ENCODE measurements at places on chromosomes 7 and 10. TPM values are rescaled to one million over a fixed set of nuclear protein-coding genes. Genes with fewer than 3 reads are reported as not detected.

MMP21 gene
- not detected for polyA plus RNA-seq

STEAP1B gene
- polyA plus RNA-seq = not detected

GPR141 gene
- polyA plus RNA-seq = not detected

TAX1BP1 gene
- polyA plus RNA-seq = 112 TPM

PAPOLB gene
- not detected for polyA plus RNA-seq

OLAH gene
- not detected for polyA plus RNA-seq

AMZ1 gene
- 0.43 TPM for polyA plus RNA-seq

PRLHR gene
- not detected for polyA plus RNA-seq

CYP3A4 gene
- polyA plus RNA-seq = not detected

RAMP3 gene
- polyA plus RNA-seq = not detected

NACAD gene
- polyA plus RNA-seq = not detected

CRPPA gene
- polyA plus RNA-seq = 0.12 TPM

SUFU gene
- 5.0 TPM for polyA plus RNA-seq

FGL2 gene
- 6.2 TPM for polyA plus RNA-seq

PSD gene
- polyA plus RNA-seq = 1.4 TPM

NRBF2 gene
- 30.5 TPM for polyA plus RNA-seq

GATA3 gene
- polyA plus RNA-seq = 37.8 TPM

AMPH gene
- 0.11 TPM for polyA plus RNA-seq

NDUFA5 gene
- 72.8 TPM for polyA plus RNA-seq

ASZ1 gene
- not detected for polyA plus RNA-seq

WDR86 gene
- 0.31 TPM for polyA plus RNA-seq

EFCAB10 gene
- not detected for polyA plus RNA-seq

BLVRA gene
- polyA plus RNA-seq = 40.8 TPM

HSPB1 gene
- polyA plus RNA-seq = 81.2 TPM

BAG3 gene
- polyA plus RNA-seq = 8.7 TPM

OR6B1 gene
- not detected for polyA plus RNA-seq

HKDC1 gene
- polyA plus RNA-seq = 6.2 TPM

ZP3 gene
- polyA plus RNA-seq = 4.4 TPM

SPDYE2 gene
- 0.19 TPM for polyA plus RNA-seq

FANK1 gene
- polyA plus RNA-seq = 36.1 TPM

DTX2 gene
- polyA plus RNA-seq = 10.7 TPM

HOXA4 gene
- polyA plus RNA-seq = not detected

RSPH10B2 gene
- polyA plus RNA-seq = not detected

TMEM139 gene
- polyA plus RNA-seq = 1.3 TPM

WDFY4 gene
- 0.15 TPM for polyA plus RNA-seq

C10orf105 gene
- polyA plus RNA-seq = not detected

ELFN1 gene
- not detected for polyA plus RNA-seq

LRRD1 gene
- not detected for polyA plus RNA-seq

PNLIPRP2 gene
- polyA plus RNA-seq = not detected

BAMBI gene
- polyA plus RNA-seq = not detected

TET1 gene
- polyA plus RNA-seq = 0.95 TPM

TEX36 gene
- polyA plus RNA-seq = not detected

TRIM74 gene
- polyA plus RNA-seq = not detected

GNAT3 gene
- not detected for polyA plus RNA-seq

MEIG1 gene
- 0.83 TPM for polyA plus RNA-seq

LEP gene
- polyA plus RNA-seq = not detected

GFRA1 gene
- not detected for polyA plus RNA-seq

PMPCB gene
- polyA plus RNA-seq = 85.5 TPM

TAS2R41 gene
- not detected for polyA plus RNA-seq

FFAR4 gene
- not detected for polyA plus RNA-seq

CFAP43 gene
- polyA plus RNA-seq = not detected

NRAP gene
- polyA plus RNA-seq = not detected

PTPRZ1 gene
- polyA plus RNA-seq = not detected

NME8 gene
- not detected for polyA plus RNA-seq

FAM13C gene
- polyA plus RNA-seq = not detected

OR2A7 gene
- 0.51 TPM for polyA plus RNA-seq

All from CD4-positive, CD25-positive, alpha-beta regulatory T cell (primary cell).